ENCODE measurements at places on chromosomes 6 and 20.

- DNase-seq = no peak
These were observed 54.9 kb downstream of the TMEM242 start for GRCh38 chr6:157268396-157268795.

GRCh38 chr6:66965227-66965626, 1258.2 kb upstream of the EYS start:
- no peak for DNase-seq

DNA sequence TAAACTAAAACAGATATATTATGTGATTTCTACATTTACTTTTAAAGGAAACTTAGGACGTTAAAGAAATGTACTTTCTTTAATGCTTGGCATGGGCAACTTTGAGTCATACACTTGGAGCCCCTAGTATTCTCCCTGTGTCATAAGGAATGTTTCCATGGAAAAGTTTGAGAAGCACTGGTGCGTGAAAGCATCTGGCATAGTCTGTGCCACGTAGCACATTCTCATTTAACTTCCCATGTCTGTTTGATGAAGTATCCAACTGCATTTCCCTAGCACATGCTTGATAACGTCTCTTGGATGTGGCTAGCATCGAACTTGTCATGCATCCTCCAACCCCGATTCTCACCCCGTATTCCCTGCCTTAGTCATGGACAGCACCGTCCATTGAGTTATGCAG, 172.0 kb downstream of the TBC1D7 start:
- peak; percentile 75 for DNase-seq

DNA sequence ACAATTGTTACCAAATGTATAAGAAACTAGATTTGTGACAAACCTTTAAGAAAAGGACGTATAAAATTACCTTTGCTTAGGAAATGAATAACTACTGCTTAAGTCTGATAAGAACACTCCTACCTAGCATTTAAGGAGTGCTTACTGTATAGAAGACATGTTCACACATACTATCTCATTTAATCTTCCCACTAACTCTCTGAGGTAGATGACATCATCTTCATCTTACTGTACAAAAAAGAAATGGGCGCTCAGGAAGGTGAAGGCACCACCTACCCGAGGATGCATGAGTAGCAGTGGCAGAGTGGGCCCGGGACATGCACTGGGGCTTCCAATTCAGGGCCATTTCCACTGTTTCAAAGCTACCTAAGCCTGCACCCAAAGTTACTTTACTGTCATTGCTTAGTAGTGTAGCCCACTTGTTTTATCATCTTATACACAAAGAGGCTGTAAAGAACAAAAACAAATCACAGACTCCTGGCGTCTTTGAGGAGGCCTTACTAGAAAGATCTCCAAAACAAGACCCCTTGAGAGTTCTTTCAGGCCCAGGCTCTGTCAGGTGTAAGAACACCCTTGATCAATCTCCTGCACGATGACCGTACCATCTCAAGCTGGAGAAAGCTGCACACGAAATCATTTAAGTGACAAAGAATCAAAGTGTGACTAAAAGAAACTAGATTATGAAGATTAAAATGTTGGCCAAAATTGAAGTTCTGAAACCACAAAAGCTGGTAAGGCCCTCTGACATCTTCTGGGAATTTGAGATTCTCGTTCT, 128.0 kb downstream of the INSM1 start:
- no peak for DNase-seq

DNA sequence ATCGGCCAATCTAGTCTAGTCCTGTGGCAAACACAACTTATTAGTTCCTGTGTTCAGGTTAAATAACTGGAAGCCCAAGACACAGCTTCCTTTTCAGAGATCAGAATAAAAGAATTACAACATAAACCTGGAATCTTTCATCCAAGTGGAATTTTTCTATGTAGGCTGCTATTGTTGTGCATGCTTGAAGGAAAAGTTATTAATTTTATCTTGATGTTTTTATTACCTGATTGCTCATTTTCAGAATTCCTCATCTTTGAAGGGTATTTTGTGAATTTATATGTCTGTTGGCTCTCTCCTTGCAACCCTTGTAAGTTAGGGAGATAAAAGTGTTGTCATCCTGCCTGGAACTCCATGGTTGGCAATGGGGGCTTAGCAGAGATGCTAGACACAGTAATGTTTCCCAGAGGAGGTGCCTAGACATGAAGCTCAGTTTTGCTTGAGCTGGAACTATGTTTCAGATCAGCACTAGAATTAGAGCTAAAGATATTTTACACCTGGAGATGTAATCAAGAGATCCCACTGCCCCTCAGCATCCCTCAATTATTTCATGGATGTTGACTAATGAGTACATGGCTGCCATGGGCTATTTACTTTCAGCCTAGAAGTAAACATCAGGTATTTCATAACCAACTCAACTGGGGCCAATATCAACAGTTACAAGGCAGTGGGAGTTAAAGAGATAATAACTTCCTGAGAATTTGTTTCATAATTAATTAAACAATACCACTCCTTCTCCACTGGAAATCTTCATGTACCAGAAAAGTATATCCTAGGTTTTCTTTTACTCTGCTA, 367.0 kb upstream of the MARCKS start:
- no peak for DNase-seq

- DNase-seq = peak; percentile 82
These were observed 99.4 kb downstream of the ASXL1 start for GRCh38 chr20:32457479-32457986.

- no peak for DNase-seq
These were observed 11.1 kb upstream of the SERINC1 start for GRCh38 chr6:122482750-122483080.

DNA sequence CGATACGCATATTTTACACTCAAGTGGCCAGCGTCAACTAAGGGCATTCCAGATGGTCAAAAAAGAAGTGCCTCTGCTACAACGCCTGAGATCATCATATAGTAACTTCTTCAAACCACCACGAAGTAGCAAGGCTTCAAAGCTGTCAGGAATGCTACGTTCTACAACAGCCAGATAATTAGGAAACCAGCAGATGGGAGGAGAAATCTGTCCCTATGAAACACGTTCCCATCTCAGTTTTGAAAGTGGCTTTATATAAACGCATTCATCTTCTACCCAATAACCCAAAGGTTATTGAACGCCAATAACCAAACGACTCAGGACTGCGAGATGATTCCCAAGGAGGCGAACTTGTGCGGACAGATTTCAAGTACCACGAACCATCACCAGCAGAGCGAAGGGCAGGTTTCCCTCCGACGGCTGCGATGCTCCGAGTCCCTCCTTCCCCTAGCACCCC, 1.2 kb downstream of the ABHD12 start:
- DNase-seq = peak; percentile 41

DNA sequence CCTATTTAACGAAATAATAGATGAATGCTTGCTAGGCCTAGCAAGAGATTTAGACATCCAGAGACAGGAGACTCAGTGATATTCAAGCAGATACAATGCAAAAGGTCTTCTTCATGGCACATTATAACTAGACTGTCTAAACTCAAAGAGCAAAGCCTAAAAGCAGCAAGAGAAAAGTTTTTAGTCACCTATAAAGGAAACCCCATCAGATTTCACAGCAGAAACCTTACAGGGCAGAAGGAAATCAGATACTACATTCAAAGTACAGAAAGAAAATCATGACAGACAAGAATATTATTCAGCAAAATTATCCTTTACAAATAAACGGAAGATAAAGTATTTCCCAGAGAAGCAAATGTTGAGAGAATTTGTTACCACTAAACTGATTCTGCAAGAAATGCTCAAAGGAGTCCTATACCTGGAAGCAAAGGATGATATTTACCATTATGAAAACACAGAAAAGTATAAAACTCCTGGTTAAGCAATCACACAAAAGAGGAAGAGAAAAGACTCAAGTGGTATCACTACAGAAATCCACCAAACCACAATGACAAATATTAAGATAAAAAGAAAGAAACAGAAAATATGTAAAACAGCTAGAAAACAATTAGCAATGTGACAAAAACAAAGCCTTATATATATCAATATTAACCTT, 333.7 kb downstream of the MEI4 start:
- no peak for DNase-seq

DNA sequence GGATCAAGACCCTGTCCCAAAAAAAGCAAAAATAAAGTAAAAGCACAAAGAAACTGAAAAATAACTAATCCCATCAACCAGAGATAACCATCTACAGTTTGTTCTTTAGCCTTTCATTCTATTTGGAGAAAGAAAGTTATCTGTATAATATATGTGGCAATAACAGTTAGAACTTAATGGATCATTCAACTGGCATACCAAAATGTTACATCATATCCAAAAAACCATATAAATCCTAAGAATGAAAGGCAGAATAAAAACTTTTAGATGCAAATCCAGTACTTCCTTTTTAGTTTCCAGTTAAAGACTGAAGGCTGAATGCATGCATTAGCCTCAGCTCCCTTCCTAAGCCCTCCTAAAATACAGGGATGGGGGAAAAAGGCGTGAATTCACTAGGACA, 25.2 kb downstream of the ILRUN start:
- DNase-seq = no peak

DNA sequence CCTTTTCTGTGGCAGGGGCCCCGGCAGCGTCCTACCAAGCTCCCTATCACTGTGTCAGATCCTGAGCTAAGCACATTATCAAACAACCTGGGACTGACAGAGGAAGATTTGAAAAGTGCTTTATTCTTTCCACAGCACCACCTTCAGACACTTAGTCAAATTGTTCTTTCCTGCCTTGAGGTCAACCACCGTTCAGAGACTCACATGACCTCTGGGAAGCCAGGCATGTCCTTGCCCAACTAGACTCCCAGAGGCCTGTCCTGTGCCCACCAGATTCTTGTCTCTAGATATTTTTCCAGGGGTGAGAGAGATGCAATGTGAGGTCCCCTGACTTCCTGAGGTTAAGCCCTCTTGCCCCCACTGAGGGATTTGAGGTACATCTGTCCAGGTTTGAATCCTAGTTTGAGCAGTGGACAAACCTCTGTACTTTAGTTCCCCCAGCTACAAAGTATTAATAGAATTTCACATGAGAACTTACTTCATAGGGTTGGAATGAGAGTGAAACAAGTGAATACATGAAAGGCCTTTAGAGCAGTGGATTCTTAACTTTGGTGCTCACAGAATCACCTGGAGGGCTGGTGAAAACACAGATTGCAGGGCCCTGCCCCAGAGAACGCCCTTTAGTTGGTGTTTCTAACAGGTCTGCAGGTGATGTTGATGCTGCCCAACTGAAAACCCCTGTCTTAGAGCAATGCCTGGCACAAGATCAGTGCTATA, 179.8 kb downstream of the CLIC5 start:
- DNase-seq = peak; percentile 60

DNA sequence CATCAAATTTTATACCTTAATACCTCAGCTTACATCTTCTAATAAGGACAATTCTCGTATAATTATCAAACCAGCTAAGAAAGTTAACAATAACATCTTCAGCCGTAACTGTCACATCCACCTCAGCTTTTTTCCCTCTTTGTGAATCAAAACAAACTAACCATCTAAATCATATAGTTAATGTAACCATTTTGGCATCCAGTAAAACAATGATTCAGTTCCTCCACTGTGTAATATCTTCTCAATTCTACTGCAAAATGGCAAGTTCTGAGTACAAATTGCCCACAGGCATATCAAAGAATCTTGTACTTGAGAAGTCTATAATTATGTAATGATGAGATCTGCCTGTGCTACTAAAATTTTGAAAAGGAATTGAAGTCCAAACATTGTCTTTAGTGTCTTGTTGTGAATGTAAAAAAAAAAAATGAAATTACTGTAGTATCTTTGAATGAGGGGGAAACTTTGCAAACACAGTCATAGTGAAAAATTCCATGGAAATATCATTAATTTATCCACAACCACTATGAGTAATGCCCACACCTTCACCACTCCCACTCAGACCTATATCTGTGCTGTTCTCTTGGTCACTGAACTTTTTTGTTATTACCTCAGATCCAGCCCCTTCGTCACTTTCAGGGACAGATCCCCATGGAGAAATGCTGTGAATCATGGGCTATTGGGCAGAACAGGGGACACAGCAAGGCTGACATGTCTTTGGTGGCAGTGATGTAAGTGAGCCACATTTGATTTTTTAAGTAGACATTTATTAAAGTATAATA, 178.6 kb upstream of the RAB32 start:
- no peak for DNase-seq

DNA sequence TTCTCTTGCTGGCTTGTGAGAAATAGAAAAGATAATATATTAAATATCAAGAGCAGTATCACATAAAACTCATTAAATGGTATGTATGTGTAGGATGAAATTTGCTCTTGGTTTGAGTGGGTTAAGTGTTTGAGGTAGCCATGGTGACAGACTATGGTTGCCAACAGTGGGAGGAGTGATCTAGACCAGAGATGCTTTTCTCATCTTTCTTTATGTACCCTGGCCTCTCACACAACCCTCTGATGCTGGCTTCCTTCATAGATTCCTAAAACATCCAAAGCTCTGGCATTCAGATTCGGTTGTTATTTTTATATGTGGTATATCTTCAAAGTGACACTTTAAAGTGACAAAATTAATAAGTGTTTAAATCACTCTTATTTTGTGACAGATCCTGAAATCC, 9.0 kb upstream of the MLIP start:
- no peak for DNase-seq

DNA sequence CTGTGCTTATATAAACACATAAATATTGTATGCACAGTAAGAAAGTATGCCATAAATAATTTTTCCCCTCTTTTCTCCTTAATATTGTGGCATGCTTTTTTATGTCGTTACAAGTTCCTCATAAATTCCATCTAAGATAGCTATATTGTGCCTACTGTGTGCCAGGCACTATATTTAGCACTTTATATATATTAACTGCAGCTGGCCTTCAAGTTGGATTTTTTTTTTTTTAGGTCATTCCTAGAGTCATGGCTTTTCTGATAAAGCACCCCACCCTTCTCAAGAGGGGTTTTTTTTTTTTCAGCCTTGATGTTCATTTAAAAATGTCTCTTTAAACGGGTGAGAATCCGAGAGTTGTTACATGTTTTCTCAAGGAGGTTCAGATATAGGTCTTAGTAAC, 42.8 kb upstream of the RNF8 start:
- no peak for DNase-seq

GRCh38 chr6:109491207-109491938, 8.4 kb upstream of the ZBTB24 start:
- peak; percentile 21 for DNase-seq

GRCh38 chr6:111536910-111537527, 54.0 kb upstream of the REV3L start:
- DNase-seq = no peak

GRCh38 chr6:136643850-136644596, 93.8 kb upstream of the MAP7 start:
- DNase-seq = peak; percentile 87

GRCh38 chr6:139483079-139483478, 108.6 kb upstream of the CITED2 start:
- no peak for DNase-seq

DNA sequence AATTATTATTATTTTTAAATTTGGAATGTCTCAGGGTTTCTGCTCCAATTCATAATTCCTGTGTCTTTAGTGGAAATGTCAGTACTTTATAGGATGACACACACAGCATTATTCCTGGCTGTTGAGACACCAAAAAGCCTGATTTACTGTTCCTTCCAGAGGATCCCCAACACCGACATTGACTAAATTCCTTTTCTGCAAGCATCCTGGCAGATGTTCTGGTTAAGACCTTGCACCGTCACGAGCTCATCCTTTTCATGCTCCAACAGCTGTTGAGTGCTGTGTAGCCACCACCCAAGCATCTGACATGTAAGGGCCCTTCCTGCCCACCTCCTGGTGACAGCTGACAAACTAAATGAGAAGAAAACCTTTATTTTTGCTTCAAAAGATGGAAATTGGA, 284.3 kb upstream of the SULF2 start:
- no peak for DNase-seq

GRCh38 chr20:54088430-54088829, 18.0 kb upstream of the BCAS1 start:
- DNase-seq = no peak

GRCh38 chr6:26500102-26500501, at the start of gene BTN1A1:
Gene BTN1A1 (plus strand): TSS chr6:26500303. CDS start chr6:26501287, 984 bp downstream.
- DNase-seq = no peak

GRCh38 chr20:5402903-5403531, 86.3 kb upstream of the PROKR2 start:
- DNase-seq = peak; percentile 15

Measured in kidney tubule cell (primary cell).